ENCODE measurements at places on chromosomes 4 and X.

DNA sequence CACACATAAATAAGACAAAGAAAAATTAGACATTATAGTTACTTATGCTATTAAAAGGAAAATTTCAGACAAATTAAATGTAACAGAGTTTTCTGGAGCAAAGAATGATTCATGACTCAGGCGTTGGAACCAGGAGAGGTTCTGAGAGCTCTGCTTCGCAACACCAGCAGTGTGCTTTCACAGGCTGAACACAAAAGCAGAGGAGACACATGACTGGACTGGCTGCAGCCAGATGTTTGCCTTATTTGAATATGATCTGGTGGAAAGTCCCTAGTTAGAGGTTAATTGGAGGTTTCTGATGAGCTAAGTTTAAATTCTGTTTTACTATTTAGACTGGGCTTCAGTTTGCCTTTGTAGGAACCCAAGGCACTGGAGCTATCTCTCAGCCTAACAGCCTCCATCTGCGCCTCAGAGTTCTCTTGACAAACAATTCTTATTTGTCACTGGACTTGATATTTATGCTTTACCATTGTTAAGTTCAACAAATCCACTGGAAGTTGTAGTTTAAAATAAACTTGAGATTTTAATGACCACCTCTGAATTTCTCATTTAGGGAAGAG, 16.2 kb downstream of the BOD1L1 start:
- DNase-seq: no peak

- DNase-seq: no peak
These were observed 552 bp downstream of the ADH5 start for GRCh38 chr4:99088023-99088449.

- DNase-seq: no peak
These were observed 200.3 kb downstream of the PDGFC start for GRCh38 chr4:156771171-156771837.

DNA sequence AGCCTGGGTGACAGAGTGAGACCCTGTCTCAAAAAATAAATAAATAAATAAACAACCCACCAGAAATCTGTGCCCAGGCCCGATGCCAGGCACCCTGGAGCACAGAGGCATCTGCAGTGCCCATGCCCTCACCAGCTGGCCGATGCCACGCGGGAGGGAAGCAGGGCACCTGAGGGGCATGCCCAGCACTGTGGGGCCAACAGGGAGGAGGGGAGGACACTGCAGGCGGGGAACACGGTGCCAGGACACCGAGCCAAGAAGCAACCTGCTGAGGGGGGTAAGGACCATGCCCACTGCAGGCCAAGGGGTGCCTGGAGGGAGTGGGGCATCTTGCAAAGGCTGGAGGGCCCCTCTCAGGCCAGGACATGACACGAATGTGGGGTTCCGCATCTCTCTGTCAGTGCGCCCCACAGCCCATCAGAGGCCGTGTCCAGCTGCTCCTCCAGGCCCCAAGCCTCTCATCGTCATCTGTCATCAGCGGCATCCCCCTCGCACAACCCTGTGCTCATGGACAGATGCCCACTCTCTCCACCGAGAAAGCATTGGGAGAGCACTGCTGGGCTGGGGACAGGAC, 13.3 kb upstream of the DUSP9 start:
- no peak for DNase-seq

DNA sequence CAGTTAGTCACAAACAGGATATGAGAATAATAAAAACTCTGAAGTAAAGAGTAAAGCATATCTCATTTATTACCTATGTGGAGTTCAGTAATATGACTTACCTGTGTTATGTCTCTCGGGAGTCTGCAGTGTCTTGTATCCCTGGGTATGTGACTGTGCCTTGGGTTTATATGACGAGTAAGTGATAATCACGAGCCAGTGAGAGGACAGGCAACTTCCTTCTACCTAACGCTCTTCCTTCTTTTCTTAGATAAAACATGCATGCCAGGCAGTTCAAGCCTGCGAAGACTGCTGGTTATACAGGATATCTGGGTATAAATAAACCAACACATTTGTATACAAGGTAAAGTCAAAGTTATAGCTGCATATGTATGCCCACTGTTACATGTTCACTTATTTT, at the start of gene HPGDS:
Gene HPGDS, minus strand, starts transcription at position 143 of the 400 bp plus-strand sequence. CDS start 8,207 bp downstream, outside the sequence.
- no peak for DNase-seq

- no peak for DNase-seq
These were observed 89.8 kb downstream of the FBXO8 start for GRCh38 chr4:174193438-174194374.

- DNase-seq: no peak
These were observed 20.4 kb downstream of the DOK7 start for GRCh38 chr4:3483471-3483921.

DNA sequence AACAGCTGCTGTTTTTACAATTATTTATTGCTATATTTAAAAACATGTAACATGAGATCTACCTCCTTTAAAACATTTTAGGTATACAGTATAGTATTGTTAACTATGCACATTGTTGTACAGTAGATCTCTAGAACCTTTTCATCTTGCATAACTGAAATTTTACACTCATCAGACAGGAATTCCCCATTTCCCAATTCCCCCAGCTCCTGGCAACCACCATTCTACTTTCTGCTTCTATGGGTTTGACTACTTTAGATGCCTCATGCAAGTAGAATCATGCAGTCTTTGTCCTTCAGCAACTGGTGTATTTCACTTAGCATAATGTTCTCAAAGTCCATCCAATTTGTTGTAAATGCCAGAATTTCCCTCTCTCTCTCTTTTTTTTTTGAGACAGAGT, 9.7 kb upstream of the LSM6 start:
- no peak for DNase-seq
